A549 treated with RU486 at 1 μM for 4 hours (cell line): ENCODE measurements at places on chromosomes 4 and X. TPM values are rescaled to one million over a fixed set of nuclear protein-coding genes. Genes with fewer than 3 reads are reported as not detected.

JCHAIN gene
- 0.45 to 1.4 TPM in 2 of 5 replicates, not detected in the others for total RNA-seq

CTSO gene
- total RNA-seq: 0.57 to 1.3 TPM (median 1.0 TPM) in 5 replicates

MAGEA3 gene
- total RNA-seq: 2.5 to 4.6 TPM (median 2.8 TPM) in 5 replicates

PAGE4 gene
- total RNA-seq: not detected in 5 replicates

LRAT gene
- total RNA-seq: 0.09 TPM in 1 of 5 replicates, not detected in the others
